ENCODE measurements at places on chromosomes 2 and 18.

GRCh38 chr2:37711308-37711731 is 39.9 kb upstream of the CDC42EP3 start:
- H3K36me3 ChIP-seq = no peaks in the 10 kb centered on the region
- DNase-seq = peak; percentile 65
- no peaks in the 10 kb centered on the region for H3K4me1 ChIP-seq
- no peaks in the 10 kb centered on the region for H3K27me3 ChIP-seq

DNA sequence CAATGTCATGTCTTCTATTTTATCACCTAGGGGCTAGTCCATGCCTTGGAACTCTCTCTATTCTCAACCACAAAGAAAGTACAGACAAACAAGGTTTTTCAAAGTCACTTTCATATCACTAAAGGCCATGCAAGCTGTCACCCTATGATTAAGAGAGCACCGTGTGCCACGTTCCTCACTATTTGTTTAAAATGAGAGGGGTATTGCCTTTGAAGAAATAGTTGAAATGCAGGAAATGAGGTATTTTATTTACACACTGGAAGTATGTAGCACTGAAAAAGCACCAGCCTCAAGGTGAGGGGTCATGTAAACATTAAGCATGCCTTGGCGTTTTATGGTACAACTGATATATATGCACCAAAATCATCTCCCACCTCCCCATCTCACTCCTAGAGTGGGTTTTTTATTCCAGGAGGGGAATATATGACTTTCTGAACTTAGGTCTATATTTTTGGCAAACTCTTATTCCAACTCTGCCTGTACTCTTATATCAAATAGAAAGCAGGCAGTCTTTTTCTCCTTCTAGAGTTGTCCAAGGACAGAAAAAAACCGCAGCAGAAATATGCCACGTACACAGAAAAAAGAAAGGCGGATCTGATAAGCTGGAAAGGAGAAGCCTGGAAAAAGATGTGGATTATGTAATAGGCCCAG is 53.5 kb downstream of the VSNL1 start:
- H3K27me3 ChIP-seq = no peaks in the 10 kb centered on the region
- no peaks in the 10 kb centered on the region for H3K4me1 ChIP-seq
- no peak for DNase-seq
- no peak overlapping the region for H3K27ac ChIP-seq

GRCh38 chr18:48413342-48413741 is 4.2 kb upstream of the ZBTB7C start:
- no peak overlapping the region for H3K4me3 ChIP-seq
- no peaks in the 10 kb centered on the region for H3K36me3 ChIP-seq
- no peak overlapping the region for H3K27ac ChIP-seq
- no peaks in the 10 kb centered on the region for H3K27me3 ChIP-seq

GRCh38 chr18:11309172-11309571 is 159.8 kb upstream of the PIEZO2 start:
- no peaks in the 10 kb centered on the region for H3K36me3 ChIP-seq
- H3K27me3 ChIP-seq = no peaks in the 10 kb centered on the region
- DNase-seq = no peak
- no peaks in the 10 kb centered on the region for H3K4me1 ChIP-seq
- no peak overlapping the region for H3K27ac ChIP-seq
- H3K4me3 ChIP-seq = no peak overlapping the region

- H3K4me1 ChIP-seq = no peaks in the 10 kb centered on the region
- no peak for DNase-seq
These were observed 49.3 kb upstream of the MCM6 start for GRCh38 chr2:135925571-135925970.

- H3K27ac ChIP-seq = no peak overlapping the region
- peaks cover 10% of the 10 kb centered on the region for H3K4me1 ChIP-seq
- no peak for DNase-seq
- H3K36me3 ChIP-seq = peaks cover 3% of the 10 kb centered on the region
- H3K4me3 ChIP-seq = no peak overlapping the region
- no peaks in the 10 kb centered on the region for H3K27me3 ChIP-seq
These were observed 10.6 kb downstream of the DGUOK start for GRCh38 chr2:73937103-73937885.

DNA sequence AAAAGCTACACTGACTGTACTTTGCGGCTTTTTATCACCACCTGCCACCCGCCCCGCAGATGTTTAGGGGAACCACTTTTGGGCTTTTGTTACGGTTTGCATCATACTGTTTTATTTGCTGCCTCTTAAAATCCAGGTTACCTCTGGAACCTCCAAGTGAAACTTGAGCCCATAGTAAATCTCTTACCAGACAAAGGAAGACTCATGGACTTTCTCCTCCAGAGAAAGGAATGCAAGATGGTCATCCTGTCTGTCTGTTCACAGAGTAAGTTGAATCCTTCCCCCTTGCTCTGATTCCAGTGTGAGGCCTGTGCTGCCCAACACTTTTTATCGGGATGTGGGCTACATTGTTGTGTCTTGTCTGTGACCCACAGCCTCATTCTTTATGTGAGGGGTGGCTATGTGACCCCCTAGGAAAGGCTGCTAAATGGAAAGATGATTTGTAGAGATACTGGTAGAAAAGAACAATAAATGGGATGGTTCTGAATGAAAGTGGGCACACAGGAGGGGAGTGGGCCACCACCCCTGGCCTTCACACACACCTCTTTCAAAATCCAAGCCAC is 23.3 kb downstream of the RMC1 start:
- H3K27me3 ChIP-seq = no peaks in the 10 kb centered on the region
- DNase-seq = no peak
- peaks cover 98% of the 10 kb centered on the region for H3K36me3 ChIP-seq
- no peak overlapping the region for H3K27ac ChIP-seq

- no peak for DNase-seq
- no peak overlapping the region for H3K27ac ChIP-seq
- H3K4me3 ChIP-seq = no peak overlapping the region
- no peaks in the 10 kb centered on the region for H3K4me1 ChIP-seq
- H3K27me3 ChIP-seq = no peaks in the 10 kb centered on the region
These were observed 24.2 kb downstream of the NEU4 start for GRCh38 chr2:241833101-241833663.

DNA sequence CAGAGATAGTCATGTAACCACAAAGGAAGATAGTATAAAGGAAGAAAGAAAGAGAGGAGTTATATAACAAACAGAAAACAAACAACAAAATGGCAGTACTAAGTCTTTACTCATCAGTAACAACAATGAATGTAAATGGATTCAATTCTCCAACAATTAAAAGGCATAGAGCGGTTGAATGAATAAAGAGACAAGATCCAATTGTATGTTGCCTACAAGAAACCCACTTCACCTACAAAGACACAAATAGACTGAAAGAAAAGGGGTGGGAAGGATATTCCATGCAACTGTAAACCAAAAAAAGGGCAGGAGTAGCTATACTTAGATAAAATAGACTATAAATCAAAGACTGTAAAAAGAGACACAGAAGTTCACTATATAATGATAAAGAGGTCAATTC is 157.3 kb upstream of the CREB1 start:
- no peak overlapping the region for H3K4me3 ChIP-seq
- H3K4me1 ChIP-seq = no peaks in the 10 kb centered on the region
- no peak for DNase-seq
- H3K36me3 ChIP-seq = no peaks in the 10 kb centered on the region
- H3K27ac ChIP-seq = no peak overlapping the region

DNA sequence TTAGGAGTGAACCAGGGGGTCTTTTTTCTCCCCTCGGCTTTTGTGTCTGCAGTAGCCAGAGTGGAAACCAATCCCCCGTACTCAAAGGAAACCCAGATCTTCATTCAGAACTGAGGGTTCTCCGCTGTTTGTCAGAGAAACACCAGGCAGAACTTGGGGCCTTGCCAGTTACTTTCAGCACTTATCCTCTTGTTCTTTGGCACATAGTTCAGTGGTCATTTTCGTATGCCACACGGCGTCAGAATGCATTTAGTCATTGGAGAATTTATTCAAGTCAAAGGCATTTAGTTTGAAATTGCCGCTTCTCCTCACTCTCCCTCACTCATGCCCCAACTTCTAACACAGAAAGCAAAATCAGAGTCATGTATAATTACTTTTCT is 102.9 kb downstream of the CABLES1 start:
- H3K4me1 ChIP-seq = no peaks in the 10 kb centered on the region
- H3K4me3 ChIP-seq = peak overlapping the region; percentile 44
- no peaks in the 10 kb centered on the region for H3K27me3 ChIP-seq

DNA sequence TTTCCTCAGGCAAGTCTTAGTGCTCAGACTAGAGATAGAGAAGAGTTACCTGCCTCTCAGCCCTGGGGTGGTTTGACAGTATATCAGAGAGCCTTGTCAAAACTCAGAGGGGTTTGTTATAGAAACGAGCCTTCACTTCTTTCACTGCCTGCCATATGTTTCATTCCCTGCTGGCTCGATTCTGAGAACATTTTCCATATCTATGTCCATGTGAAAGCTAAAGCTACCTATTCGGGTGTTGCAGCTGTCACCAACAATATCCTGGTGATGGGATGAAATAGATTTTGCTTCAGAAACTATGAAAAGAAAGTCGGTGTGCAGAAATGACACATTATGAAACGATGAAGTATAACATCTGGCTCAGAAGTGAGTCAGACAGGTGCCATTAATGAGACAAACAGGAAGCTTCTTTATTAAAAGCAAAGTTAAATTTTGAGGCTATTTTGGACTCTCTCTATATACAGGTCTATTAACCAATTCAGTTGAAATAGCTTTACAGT is 56.1 kb upstream of the TANK start:
- H3K36me3 ChIP-seq = no peaks in the 10 kb centered on the region
- no peak overlapping the region for H3K27ac ChIP-seq
- no peak overlapping the region for H3K4me3 ChIP-seq
- no peaks in the 10 kb centered on the region for H3K4me1 ChIP-seq

DNA sequence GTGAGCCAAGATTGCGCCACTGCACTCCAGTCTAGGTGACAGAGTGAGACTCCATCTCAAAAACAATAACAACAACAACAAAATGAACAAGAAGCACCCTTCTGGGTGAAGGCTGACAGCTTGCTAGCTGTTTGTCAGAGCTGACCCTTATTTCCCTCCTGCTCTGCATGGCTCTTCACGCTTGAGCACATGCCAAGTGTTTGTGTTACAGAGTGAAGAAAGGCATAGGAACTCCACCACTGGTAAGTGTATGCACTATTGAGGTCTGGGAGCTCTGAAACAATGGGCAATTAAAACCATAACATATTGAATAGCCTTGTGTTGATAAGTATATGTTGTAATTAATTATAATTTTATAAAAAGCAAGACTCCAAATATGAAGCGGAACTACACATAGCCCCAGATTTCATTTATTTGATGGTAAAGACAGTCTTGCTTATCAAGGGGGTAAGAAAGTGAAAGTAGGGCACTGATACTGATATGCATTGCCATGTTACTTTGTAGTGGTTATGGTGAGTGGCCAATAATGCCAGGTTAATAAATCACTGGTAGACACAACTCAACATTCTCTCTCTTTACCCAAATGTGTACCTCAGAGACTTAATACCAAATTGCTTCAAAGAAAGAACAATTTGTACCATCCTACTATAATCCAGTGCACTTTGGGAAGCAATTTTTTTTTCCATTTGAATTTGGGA is 163.4 kb downstream of the VWC2L start:
- no peak overlapping the region for H3K4me3 ChIP-seq
- no peak overlapping the region for H3K27ac ChIP-seq
- H3K4me1 ChIP-seq = no peaks in the 10 kb centered on the region
- no peaks in the 10 kb centered on the region for H3K27me3 ChIP-seq
- DNase-seq = no peak

- no peak for DNase-seq
- no peaks in the 10 kb centered on the region for H3K27me3 ChIP-seq
- no peak overlapping the region for H3K27ac ChIP-seq
- no peaks in the 10 kb centered on the region for H3K36me3 ChIP-seq
- no peaks in the 10 kb centered on the region for H3K4me1 ChIP-seq
These were observed 11.2 kb upstream of the PROM2 start for GRCh38 chr2:95262896-95263542.

DNA sequence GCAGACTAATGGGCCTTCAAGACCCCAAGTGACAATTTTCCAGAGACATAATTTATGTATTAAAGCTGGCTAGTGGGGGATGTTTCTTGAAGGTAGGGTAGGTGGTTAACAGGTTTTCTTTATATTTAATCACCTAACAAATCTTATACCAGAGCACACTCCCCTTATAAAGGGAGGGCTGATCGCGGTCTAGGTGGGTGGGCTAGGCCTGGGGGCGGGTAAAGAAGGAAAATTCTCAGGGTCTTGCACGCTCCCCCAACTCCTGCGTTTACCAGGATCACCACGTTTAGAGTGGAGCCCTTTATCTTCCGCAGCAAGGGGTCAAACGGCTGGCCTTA is 19.9 kb upstream of the CXXC1 start:
- H3K4me3 ChIP-seq = peak overlapping the region; percentile 50
- H3K27me3 ChIP-seq = no peaks in the 10 kb centered on the region
- no peak for DNase-seq
- no peaks in the 10 kb centered on the region for H3K36me3 ChIP-seq

DNA sequence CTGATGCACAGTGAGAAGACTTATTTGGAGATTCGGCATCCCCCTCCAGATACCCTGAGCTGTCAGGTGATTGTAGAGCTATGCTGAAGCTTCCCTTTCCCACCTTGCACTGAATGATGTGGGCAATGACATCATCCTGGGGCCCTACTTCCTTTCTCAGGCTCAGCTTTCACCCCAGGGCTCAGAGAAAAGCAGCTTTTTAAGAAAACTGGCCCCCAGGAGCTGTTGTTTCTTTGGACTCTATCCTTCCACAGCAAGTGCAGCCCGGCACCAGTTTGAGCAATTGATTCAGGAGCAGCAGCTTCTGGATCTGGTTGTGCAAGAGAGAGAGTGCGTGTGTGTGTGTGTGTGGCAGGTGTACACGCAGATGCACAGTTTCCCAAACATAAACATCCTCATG is 251.3 kb downstream of the ANAPC1 start:
- DNase-seq = no peak
- no peak overlapping the region for H3K4me3 ChIP-seq
- H3K4me1 ChIP-seq = no peaks in the 10 kb centered on the region
- no peaks in the 10 kb centered on the region for H3K36me3 ChIP-seq

GRCh38 chr2:44529448-44529847 is 167.7 kb downstream of the CAMKMT start:
- H3K4me3 ChIP-seq = no peak overlapping the region
- no peaks in the 10 kb centered on the region for H3K4me1 ChIP-seq
- H3K27ac ChIP-seq = no peak overlapping the region
- no peaks in the 10 kb centered on the region for H3K27me3 ChIP-seq
- DNase-seq = no peak
- H3K36me3 ChIP-seq = no peaks in the 10 kb centered on the region

- no peak overlapping the region for H3K27ac ChIP-seq
- no peak for DNase-seq
- H3K36me3 ChIP-seq = no peaks in the 10 kb centered on the region
These were observed 4.2 kb upstream of the USP14 start for GRCh38 chr18:154151-154550.

Measured in Peyer's patch (tissue), 4 donors.